D721Med (cell line): ENCODE measurements at places on chromosomes 5 and 9.

DNA sequence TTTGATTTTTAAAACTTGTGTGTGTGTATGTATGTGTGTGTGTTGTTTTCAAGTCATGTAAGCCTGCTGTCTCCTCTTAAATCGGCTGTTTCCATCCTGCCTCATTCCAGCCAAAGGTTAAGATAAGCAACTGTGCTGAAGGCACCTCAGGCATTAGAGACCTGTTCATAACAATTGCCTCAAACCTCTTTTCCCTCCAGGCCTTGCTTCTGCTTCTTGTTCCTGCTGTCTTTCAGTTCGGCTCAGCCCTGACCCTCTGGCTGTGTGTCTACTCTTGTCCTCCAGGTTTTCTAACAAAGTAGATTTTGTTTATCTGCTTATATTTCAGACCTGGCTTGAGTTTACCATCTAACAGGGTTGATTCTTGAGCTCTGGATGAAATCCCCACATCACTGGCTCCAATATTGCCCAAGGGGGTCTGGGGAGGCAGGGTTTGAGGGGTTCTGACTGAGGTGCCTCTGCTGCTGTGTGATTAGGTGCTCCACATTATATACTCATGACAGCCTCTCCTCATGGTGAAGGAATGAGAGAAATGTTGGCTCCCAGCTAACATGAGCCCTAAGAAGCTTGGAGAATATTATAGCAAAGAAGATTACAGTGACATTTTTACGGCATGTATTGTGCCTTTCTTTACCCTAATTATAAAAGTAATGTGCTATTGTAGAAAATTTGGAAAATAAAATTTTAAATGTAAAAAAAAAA is 229.7 kb upstream of the PIK3R1 start:
- no peak for DNase-seq

GRCh38 chr5:176436656-176437055 is 11.5 kb upstream of the FAF2 start:
- DNase-seq: no peak

GRCh38 chr5:102153003-102153759 is 142.9 kb downstream of the SLCO4C1 start:
- no peak for DNase-seq

GRCh38 chr5:176994460-176995121 is 12.0 kb downstream of the UIMC1 start:
- no peak for DNase-seq

DNA sequence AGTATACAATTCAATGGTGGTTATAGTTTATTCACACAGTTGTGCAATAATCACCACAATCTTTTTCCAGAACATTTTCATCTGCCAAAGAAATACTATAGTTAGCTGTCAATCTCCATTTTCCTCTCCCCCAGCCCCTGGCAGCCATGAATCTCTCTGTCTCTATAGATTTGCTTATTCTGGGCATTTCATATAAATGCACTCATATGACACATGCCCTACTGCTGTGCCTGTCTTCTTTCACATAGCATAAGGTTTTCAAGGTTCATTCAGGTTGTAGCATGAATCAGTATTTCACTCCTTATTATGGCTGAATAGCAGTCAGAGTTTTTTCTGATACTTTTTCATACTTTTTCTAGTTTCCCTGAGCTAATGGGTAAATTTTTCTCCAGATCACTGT is 127.6 kb downstream of the HSPA4 start:
- DNase-seq: no peak

DNA sequence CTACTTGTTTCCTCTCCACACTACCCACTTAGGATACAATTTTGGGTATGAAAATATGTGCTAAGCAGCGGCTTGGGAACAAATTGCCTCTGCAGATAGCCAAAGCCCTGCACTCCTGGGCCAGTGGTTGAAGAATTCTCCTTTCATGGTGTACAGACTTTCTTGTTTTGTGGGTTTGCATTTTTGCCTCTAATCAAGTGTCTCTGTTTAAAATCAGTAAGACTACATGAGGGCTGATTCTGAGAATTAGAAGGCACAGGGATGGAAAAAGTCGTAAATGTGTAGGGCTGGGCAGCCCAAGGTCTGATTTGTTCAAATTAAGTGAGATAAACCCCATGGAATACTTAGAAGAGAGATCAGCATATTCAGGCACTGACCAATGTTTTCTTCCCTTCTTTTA is 103.7 kb upstream of the CD180 start:
- DNase-seq: no peak

DNA sequence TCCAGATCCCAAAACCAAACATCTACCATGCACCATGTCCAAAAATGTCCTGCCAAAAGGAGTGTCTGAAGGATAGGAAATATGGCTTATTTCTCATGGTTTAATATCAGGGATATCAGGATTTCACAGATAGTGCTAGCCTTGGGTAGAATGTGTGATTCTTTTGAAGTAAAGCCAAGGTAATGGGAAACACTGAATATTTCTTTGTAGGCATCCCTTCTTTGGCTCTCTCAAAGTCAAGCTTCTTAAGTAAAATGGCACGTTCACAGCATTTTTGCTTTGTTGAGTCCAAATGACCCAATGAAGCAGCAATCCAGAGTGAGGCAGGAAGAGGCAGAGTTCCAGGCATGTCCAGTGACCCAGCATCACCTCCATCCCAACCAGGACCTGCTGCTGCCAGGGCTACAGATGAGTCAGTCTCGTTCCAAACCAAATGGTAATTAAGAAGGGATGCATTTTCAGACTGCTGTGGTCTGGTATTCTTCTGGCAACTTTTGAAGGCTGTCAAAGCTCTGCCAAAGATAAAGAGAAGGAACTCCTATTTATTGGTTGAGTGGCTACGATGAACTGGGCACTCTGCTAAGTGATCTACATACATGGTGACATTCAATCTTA is 678.8 kb upstream of the KLF4 start:
- DNase-seq: no peak

DNA sequence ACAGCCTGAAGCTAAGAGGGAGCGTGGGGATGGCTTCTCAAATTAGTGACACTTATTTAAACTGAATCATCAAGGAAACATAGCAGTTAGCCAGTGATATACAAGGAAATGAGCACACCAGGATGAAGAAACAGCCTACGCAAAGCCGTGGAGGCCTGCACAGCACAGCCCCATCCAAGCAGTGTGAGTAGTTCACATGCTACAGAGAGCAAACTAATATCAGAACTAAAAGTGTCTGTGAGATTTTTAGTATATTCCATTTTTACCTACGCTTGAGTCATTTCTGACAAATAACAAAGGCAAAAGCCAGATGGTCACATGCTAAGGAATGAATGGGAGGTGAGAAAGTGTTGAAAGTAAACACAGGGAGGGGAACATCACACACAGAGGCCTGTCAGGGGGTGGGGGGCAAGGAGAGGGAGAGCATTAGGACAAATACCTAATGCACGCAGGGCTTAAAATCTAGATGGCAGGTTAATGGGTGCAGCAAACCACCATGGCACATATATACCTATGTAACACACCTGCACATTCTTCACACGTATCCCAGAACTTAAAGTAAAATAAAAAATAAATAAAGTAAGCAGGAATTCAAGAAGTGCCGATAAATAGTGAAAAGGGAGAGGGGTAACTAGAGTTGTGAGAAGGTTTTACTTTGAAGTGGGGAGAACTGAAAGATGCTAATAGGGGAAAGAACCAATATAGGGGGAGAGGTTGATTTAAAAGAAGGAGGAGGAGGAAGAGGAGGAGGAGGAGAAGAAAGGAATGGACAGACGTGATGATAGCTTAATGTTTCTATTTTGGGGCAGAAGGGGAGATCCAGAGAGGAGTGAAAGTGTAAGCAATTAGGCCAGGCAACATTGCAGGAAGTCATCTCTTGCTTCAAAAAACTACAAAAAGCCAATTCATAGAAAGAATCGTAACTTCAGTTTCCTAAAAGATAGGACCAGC is 100.9 kb upstream of the PTGER4 start:
- no peak for DNase-seq

DNA sequence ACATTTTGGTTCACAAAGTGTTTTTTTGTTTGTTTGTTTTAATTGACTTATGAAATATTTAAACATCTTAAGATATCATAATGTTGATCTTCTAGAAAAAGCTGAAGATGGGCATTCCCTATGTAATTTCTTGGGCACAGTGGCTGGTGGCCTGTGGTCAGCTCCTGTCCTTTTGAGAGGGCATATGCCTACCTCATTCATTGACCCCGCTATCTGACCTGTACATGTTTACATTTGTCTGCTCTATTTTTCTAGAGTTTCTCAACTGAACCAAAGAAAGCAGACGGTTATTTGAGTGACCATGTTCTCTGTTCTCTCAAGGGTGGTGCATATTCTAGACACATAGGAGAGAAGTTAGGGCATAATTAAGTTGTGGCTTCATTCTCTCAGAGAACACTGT is 5.3 kb downstream of the SGCD start:
- no peak for DNase-seq

DNA sequence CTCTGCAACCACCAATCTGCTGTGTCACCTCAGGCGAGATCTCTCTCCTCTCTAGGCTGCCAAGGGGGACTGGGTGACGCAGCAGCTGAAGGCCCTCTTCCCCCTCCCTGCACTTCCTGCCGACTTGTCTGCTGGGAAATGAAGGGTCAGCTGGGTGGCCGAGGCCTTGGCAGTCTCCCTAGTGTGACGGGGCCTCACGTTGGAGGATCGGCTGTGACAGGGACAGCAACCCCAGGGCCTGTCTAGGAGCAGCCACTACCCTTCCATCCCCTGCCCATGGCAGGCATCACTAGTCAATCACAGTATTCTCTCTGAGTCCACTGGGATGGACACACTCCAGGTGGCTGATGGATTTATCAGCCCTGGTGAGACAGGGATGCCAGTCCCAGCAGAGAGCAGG is 107.3 kb upstream of the SARDH start:
- DNase-seq: no peak

DNA sequence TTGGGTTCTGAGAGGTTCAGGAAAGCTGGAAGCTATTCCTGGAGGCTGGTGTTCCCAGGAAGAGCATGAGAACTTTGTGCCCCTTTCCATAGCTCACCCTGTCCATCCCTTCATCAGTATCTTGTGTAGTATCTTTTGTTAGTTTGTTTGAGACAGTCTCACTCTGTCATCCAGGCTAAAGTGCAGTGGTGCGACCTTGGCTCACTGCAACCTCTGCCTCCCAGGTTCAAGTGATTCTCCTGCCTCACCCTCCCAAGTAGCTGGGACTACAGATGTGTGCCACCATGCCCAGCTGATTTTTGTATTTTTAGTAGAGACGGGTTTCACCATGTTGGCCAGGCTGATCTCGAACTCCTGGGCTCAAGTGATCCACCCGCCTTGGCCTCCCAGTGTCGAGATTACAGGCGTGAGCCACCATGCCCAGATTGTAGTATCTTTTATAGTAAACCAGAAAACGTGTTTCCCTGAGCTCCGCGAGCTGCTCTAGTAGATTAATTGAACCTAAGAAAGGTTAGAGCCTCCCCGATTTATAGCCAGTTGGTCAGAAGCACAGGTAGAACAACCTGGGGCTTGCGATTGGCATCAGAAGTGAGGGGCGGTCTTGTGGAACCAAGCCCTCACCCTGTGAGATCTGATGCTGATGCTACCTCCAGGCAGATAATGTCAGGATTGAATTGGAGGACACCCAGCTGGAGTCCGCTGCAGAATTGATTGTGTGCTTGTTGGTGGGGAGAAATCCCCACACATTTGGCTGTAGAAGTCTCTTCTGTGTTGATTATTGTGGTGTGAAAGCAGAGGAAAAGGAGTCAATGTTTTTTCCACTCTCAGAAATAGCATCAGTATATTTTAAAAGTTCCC is 32.3 kb downstream of the ATP6V0E1 start:
- DNase-seq: no peak

- DNase-seq: no peak
These were observed 32.5 kb downstream of the HABP4 start for GRCh38 chr9:96482476-96482875.

DNA sequence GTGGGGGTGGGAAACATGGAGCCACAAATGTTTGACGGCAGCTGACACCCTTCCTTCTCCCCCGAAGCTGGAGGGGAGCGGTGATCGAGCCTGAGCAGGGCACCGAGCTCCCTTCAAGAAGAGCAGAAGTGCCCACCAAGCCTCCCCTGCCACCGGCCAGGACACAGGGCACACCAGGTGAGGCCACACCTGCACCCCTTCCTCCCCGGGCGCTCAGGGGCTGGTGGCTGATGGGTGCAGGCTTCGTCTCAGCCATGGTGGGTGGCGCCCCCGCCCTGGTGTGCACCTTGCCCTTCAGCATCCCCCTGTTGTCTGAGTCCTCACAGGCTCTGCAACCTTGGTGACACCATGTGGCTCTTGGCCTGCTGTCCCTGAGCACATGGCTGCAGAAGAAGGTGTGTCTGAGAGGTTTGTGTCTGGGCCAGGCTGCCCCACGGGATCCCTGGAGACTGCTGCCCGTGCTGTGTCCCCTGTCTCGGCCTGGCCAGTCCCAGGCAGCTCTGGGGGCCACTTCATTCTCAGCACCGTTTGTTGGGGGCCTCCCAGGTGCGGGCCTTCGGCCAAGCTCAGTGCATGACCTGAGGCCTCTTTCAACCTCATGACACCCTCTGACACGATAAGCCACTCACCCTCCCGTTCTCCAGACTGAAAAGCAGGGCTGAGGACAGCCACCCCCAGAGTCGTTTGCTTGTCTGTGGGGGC is 11.1 kb downstream of the MAN1B1 start:
- DNase-seq: no peak

- no peak for DNase-seq
These were observed 177.7 kb downstream of the NR2F1-AS1 start for GRCh38 chr5:93403141-93403928.

GRCh38 chr5:162703914-162704313 is 636.3 kb downstream of the GABRG2 start:
- DNase-seq: no peak

GRCh38 chr9:130023144-130023787 is 19.7 kb downstream of the FNBP1 start:
- no peak for DNase-seq

DNA sequence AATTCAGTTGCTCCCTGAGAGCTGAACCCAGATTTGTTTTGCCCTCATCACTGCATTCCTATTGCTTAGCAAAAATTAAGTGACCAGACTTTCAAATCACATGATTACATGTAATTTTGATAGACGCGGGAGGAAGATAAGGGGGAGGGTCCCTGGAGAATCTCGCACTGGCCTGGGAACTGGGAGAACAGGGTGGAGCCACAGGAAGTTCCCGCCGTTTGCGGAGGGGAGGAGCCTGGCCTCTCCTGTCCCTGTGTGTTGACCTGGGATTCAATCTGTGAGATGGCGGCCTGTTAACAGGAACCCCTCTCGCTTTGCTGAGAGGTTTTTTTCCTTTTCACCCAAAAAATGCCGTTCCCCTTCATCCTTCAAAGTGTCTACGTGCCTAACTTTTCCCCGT is 142.9 kb upstream of the OR13F1 start:
- DNase-seq: no peak

DNA sequence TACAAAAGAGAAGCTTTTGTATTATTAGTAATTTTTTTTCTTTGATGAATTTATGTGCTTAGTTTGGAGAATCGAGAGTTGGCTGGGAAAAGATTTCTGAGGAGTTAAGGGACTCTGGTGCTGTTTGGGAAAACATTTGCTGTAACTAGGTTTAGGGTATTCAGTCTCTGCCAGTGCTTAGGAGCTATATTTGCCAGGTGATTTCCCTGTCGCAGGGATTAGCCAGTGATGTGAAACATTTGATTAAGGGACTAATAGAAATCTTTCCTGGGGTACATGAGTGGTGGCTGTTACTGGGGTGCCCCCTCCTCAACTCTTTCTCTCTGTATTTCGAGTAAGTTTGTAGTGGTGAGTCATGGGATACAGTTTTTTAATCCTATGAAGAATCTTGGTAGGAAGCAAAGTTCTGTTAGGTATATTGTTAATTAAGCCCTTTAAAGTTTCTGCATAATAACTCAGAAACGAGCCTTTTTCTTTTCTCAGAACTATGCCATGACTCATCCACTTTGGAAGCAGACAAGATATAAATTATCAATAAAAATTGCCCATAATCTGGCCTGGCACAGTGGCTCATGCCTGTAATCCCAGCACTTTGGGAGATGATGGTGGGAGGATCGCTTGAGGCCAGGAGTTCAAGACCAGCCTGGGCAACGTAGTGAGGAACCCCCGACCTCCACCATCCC is 18.6 kb downstream of the RGMB start:
- DNase-seq: no peak
